ENCODE measurements at places on chromosomes 3 and 15.
A peak's percentile ranks its signal among the peaks of the same experiment; 100 is the strongest.

- peak; percentile 63 for DNase-seq
Observed at GRCh38 chr3:165642761-165643420, 194.3 kb downstream of the BCHE start.

GRCh38 chr3:185623939-185624665, 38.0 kb downstream of the SENP2 start:
- DNase-seq = no peak

DNA sequence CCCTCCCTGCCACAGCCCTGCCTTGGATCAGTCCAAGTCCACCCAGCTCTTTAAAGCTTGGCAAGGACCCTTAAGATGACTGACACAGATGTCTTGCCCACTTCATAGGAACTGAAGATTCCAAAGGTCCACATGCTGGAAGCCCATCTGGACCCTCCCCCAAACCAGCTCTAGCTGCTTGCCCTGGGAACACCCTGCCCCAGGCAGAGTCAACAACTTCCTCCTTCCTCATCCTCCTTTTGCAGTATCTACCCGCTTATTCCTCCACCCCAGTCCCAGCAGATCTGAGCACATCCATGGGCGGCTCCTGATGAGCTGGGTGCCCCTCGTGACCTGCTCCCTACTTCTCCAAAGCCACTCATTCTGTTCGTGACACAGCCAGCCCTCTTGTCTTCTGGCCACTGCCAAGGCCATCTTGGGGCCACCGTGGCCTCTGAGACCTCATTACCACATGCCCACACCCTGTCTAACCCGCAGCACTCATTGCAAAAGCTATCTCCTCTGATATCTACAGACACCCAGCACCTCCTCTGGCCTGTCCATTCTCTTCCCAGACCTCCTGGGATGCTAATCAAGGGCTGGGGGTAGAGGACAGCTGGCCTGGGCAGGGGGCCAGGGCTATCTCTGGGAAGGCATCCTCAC, 2.0 kb upstream of the PFKFB4 start:
- DNase-seq = no peak

GRCh38 chr3:86785386-86785785, 205.6 kb downstream of the VGLL3 start:
- DNase-seq = no peak

DNA sequence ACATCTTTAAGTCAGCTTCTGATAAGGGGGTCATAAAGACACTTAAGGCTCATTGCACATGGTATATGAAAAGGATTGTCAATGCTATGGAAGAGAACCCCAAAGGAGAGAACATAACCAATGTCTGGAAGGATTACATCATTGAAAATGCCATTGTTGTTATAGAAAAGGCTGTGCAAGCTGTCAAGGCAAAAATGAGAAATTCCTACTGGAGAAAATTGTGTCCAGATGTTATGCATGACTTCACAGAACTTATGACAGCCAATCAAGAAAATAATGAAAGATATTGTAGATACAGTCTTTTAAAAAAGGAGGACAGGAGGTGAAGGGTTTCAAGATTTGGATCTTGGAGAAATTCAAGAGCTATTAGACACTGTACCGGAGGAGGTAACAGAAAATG, 96.3 kb upstream of the MBNL1 start:
- no peak for DNase-seq

- DNase-seq = no peak
Observed at GRCh38 chr3:62318365-62318751, 55.0 kb downstream of the FEZF2 start.
